ENCODE measurements at places on chromosomes 3 and 15. TPM values are rescaled to one million over a fixed set of nuclear protein-coding genes. Genes with fewer than 3 reads are reported as not detected.

Gene FANCD2OS
- not detected for total RNA-seq

Gene UROC1
- not detected for total RNA-seq

Gene SLC12A1
- not detected for total RNA-seq

Gene LMOD3
- under 0.01 TPM for total RNA-seq

Gene GNAI2
- total RNA-seq, result 347 TPM

Gene PRTG
- total RNA-seq, result 1.7 TPM

Gene ACKR2
- 0.15 TPM for total RNA-seq

Gene IL17RE
- total RNA-seq, result 1.5 TPM

Gene SLC35G2
- 15.3 TPM for total RNA-seq

Gene XCR1
- total RNA-seq, result not detected

Gene CLDN18
- under 0.01 TPM for total RNA-seq

Gene CPNE9
- total RNA-seq, result not detected

Gene SGO1
- 9.9 TPM for total RNA-seq

Gene CEMIP
- total RNA-seq, result 613 TPM

Gene ZIC1
- not detected for total RNA-seq

Gene NIT2
- 14.1 TPM for total RNA-seq

All from smooth muscle cell of trachea (primary cell).